ENCODE measurements at places on chromosomes 1 and 21.
A peak's percentile ranks its signal among the peaks of the same experiment; 100 is the strongest.

DNA sequence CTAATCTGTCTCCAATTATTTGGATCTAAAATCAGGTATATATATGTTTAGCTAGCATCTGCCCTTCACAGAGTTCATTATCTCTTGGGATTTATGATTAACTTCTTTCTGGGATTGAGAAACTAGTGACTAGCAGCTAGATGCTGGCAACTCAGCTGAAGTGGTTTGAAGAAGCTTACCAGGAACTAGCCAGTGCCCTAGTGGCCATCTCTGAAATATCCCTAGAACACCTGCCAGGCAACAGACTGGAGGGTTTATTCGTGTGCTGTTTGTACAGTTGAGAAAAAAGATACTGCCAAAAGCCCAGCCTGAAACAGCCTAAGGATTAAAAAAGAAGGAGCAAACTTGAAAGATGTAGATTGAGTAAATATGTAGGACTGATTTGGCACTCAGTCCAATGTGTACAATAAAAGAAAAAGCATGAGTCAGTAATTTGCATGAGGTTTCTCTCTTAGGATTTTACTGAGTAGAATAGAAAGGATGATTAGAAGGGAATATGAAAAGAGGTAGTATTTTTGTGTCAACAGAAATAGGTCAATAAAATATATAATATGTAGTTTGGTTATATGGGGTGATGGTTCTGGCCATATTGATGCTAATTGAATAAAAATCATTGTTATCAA, 1144.6 kb upstream of the ADGRL2 start:
- peak; percentile 76 for DNase-seq

DNA sequence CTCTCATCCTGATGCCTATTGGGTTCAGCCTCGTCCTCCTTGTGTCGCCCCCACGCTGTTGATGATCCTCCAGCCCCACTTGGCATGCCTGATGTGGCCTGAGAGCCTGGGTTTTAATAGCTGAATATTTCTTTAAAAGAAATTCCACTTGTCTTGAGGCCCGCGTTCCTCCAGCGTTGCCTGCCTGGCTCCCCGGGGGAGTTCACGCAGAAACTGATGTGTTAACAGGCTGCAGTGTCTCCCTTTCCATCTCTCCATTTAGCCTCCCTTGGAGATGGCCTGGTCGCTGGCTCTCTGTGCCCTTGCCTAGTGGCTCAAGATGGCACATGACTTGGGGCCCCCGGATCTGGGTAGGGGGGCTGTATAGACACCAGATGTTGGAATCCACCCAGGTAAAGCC, 9.5 kb downstream of the ACTL8 start:
- no peak for DNase-seq

DNA sequence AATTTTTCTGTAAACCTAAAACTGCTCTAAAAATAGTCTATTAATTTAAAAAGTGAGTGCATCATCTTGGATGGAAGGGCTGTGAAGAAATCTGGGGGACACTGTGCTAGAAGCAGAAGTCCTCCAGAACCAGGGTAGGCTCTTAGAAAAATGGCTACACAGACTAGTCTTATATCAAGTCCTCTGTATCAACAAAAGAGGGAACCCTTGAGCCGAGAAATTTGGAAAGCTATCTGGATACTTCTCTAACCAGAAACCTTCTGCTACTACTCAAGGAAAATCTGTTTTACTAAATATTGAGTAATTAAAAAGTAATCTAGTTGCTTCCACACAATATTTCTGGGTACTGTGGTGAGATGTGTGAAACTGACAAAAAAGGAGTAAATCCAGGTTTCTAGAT, 92.1 kb downstream of the WDR3 start:
- no peak for DNase-seq

DNA sequence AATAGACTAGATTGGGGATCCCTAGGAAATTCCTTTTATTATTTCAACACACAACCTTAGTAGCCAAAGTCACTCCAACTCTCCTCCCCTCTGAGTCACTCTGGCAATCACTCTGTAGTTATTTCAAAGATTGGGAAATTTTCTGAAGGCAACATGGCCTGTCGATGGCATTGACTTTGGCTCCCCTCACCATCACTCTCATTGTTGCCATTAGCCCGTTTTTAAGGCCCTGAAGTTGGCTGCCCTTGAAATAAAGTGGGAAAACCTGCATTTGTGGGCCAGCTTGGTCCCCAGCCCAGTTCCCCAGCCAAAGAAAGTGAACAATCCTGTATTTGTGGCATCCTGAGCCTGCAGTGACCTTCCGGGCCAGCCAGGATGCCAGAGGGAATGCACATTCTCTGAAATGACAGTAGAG, 52.5 kb downstream of the CDC7 start:
- DNase-seq = no peak

- peak; percentile 28 for DNase-seq
Measured at GRCh38 chr1:209513226-209513625, 70.3 kb upstream of the CAMK1G start.

DNA sequence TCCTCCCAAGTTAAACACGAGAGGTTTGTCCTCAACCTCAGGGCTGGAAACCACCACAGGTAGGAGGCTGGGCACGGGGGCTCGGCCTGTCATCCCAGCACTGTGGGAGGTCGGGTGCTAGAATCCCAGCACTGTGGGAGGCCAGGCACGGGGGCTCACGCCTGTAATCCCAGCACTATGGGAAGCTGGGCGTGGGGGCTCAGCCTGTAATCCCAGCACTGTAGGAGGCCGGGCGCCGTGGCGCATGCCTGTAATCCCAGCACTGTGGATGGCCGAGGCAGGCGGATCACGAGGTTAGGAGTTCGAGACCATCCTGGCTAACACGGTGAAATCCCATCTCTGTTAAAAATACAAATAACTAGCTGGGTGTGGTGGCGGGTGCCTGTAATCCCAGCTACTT, 6.7 kb upstream of the CDK11A start:
- no peak for DNase-seq

- DNase-seq = no peak
Measured at GRCh38 chr1:203033287-203033686, 7.0 kb downstream of the PPFIA4 start.

DNA sequence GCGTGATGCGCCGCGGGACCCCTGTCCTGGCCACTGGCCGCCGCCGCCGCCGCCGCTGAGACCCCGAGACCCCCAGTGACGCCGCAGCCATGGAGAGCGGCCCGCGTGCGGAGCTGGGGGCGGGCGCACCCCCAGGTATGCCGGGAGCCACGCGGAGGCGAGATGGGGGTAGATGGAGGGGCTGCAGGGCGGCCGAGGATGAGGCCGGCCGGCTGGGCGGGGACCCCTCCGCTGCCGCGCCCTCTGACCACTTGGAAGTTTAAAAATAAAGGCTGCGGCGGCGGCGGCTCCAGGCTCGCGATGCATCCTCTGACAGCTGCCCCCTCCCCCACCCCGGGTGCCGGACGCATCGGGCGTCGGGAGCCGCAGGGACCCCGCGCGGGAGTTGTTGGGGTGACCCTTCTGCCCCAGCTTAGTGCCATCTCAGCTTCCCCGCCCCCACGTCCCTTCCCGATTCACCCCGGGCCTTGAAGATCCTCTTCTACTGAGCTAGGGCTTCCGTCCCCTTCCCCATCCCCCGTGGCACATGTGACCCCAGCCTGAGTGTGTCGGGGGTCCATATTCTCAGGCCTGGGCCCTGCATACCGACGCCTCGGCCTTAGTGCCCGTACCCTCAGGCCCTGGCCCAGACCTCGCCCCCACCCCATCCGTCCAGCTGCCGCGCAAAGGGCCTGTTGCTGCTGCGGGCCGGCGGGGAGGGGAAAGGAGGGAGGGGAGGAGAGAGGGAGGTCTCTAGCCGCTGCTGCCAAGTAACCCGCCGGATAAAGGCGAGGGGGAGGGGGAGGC, 562 bp downstream of the MAP7D1 start:
- no peak for DNase-seq

DNA sequence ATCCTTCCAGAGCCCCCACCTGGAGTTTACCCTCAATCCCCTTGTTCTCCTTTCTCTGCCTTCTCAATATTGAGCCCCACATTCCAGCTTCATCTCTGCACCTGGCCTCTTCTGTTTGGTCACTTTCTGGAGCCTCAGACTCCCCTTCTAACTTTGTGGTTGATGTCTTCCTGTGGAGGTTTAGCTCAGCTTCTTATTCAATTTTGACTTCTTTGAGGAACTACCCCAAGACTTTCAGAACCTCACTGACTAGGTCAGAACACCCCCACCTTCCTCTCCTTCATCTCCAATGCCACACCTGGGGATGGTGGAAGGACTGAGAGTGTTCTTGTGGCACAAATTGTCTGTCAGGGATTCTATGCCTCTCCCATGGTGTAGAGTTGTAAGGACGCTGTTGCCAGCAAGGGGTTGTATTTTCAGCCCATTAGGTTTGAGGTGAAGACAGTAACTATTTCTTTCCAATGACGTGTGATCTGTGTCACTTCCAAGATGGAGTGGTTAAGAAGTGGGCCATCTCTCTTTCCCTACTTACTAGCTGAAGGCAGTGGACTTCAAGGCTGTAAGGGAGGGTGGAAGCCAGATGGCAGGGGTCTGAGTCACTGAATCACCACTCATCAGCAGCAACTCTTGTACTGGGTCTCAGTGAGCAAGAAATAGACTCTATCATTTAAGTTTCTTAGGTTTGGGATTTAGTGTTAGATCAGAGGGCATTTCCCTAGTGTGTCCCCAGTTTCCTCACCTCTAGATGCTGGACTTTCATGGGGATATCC, 80.6 kb downstream of the PAPPA2 start:
- DNase-seq = no peak

Measured in NCI-H2029 treated with DMSO at 0.1 percent for 48 hours (cell line).